Activated CD8-positive, alpha-beta memory T cell treated with anti-CD3 and anti-CD28 coated beads for 24 hours (primary cell): ENCODE measurements at places on chromosomes 11 and 22.

GRCh38 chr11:22634897-22635629, 9.4 kb upstream of the FANCF start:
- DNase-seq: no peak

DNA sequence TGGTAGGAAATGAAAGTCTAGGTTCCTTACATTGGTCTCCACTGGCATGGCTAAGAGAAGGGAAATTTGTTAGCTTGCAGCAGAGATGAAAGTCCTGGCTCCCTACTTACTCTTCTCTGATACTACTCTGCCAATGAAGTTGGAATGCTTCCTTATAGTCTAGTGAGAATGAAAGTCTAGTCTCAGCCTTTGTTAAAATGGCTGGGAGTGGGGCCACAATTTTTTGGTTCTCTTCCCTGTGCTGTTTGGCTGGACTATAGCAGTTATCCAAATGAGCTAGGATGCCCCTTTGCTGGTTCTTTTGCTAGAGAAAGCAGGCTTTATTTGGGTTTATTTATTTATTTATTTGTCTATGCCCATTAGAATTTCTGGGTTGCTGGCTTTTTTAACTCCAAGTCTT, 414.3 kb downstream of the AASDHPPT start:
- DNase-seq: no peak

DNA sequence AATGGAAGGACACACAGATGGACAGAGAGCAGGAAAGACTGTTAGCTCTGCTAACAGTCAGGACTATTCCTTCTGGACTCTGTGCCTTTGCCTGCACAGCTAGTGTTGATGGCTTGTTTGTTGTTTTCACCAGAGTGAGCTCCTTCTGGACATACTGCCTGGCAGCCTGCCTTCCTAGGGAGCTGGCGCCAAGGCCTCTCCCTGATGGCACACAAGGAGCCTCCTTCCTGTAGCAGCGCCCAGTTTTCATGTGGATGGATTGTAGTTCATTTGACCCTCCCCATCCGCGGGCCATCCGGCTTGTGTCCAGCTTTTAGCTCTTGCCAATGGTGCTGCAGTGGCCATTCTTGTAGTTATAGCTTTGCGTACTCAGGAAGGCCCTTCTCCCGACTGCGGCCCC, 16.6 kb upstream of the BCR start:
- no peak for DNase-seq

DNA sequence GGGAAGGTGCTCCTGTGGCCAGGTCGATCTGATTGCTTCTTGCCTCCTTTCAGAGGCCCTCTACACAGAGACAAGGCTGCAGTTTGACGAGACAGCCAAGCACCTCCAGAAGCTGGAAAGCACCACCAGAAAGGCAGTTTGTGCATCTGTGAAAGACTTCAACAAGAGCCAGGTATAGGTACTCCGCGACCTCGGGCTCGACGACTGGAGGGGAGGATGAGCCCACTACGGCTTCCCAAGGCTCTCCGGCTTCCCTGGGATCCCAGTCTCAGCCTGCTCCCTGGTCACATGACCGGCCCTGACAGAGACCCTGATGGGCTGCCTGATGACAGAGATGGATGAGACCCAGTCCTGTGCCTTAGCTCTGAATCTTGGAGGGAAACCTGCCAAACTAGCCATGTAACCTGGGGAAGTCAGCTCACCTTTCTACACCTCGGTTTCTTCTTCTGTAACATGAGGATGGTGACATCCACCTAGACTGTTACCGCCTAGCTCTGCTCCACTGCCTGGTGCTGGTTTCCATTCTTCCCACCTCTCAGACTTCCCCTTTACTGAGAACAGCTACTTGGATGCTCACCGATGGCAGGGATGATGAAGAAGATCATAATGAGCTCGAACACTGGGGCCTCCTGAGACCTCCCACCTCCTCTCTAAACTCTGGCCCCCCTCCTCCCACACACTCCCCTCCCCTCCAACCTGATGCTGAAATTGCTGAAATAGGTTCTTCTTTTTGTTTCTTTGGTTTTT, 8.9 kb downstream of the RIBC2 start:
- peak; percentile 45 for DNase-seq

GRCh38 chr11:14449302-14449714, 50.3 kb downstream of the COPB1 start:
- no peak for DNase-seq
